Skeletal muscle cell (primary cell): ENCODE measurements at places on chromosomes 1 and 21.

DNA sequence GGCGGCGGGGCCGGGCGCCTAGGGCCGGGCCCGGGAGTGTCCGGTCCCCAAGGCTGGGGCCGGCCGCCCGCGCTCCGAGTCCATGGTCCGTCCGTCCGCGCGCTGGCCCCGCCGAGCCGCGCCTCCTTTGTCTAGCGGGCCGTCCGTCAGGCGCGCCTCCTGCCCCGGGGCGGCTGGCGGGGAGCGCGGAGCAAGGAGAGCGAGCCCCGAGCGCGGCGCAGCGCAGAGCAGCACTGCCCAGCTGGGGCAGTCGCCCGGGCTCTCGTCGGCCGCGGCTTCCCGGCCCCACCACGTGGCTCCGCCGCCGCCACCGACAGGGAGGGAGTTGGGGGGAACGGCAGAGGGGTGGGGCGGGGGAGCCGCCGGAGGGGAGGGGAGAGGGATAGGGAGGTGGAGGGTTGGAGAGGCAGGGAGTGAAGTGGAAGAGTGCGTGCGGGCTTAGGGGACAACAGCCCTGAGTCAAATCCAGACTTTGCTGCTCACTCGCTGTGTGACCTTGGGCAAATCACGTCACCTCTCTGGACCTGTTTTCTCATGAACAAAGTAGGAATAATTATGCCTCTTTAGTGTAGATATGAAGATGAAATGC is at the start of gene NKAIN1:
TSS of gene NKAIN1 (minus strand) at position 235 of the 589 bp plus-strand sequence. CDS start 340 bp downstream, outside the sequence.
- no peak for DNase-seq

- DNase-seq, result peak; percentile 95
These were observed 91.9 kb upstream of the KCNK2 start for GRCh38 chr1:214990619-214991018.

GRCh38 chr1:174700314-174700713 is 252.6 kb downstream of the GPR52 start:
- no peak for DNase-seq

- DNase-seq, result no peak
These were observed 3.6 kb downstream of the GPR52 start for GRCh38 chr1:174451408-174451807.

DNA sequence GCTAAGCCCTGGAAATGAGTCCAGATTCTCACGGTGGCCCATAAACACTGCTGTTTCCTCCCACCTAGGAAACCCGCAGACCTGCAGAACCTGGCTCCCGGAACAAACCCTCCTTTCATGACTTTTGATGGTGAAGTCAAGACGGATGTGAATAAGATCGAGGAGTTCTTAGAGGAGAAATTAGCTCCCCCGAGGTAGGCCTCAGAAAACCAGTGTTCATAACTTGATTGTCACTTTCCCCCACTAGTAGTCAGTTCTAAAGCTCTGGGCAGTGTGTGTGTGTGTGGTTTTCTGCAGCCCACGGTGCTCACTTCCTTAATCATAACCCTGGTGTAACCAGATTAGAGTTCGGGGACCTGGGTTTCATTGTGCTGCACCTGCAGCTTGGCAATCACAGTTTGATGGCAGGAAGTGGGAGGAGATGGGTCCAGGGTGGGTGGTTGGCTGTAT is 39.1 kb downstream of the CLIC6 start:
- DNase-seq, result no peak
